Eye (tissue), 1 donor: ENCODE measurements at places on chromosomes 6 and 20.
A peak's percentile ranks its signal among the peaks of the same experiment; 100 is the strongest.

GRCh38 chr20:45032781-45033180 is 66.5 kb downstream of the STK4 start:
- no peak for DNase-seq

DNA sequence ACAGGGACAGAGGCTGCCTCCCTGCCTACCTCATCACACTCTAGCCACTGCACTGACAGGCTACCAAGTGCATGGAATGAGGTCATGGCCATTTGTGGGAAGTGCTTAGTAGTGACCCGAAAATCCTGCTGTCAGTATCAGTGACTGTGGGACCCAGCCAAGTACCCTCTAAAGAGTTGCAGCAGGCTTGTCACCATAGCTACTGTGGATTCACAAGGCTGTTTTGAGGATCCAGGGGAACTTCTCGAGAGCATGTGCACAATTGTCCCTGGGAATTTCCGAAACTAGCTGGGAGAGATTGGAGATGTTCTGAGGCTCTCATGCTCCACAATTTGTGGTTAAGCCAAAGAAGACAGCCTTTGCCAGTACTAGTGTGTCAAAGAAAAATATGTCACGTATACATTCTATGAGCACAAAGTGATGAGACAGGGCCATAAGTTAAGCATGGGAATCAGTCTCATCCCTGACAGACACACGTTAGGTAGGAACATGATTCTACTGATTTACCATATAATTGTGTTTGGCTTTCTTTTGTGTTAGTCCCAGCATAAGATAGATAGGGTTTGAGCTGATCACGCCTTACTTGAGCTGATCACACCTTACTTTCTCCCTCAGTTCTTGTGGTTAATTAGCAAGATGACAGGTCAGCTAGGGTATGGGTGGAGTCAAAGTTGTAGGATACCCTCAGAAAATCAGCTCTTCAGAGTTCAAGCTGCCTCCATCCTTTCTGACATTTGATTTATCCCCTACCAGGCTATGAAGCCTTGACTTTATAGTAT is 42.6 kb upstream of the TMEM170B start:
- peak; percentile 46 for DNase-seq

GRCh38 chr6:120826253-120826652 is 508.0 kb downstream of the TBC1D32 start:
- peak; percentile 70 for DNase-seq

DNA sequence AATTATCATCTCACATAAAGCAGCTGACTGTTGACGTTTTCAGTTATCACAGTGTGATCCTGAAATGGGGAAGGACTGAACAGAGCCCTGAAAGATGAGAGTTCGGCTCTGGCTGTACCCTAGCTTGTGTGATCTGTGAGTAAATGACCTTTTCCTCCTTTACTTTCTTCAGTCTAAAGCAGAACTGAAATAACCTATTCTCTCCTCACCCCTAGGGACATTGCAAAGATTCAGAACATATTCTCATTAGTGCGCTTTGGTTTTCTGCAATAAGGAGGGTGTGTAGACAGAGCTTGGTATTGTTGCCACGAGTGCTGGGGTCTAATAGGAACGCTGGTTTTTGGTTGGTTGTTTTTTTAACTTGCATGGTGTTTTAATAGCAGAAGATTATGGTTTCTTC is 16.7 kb downstream of the FARS2 start:
- no peak for DNase-seq

GRCh38 chr6:116761779-116762178 is 3.7 kb downstream of the FAM162B start:
- no peak for DNase-seq

GRCh38 chr6:151822252-151823111 is 15.0 kb downstream of the ESR1 start:
- DNase-seq = no peak

DNA sequence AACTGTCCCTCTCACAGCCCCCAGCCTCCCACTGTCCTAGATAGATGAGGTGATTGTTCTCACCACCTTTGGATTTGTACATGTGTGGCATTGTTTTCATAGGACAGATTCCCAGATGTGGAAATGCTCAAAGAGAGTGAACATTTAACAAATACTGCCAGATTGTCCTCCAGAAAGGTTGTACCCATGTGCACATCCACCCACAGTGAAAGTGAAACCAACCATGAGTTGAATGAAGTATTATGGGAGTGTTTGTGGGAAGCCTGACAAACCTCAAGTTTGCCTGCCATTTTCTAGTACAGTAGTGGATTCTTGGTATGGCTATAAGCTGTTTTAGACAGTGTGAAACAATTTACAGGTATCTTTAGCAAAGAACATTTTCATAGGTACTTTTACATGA is 42.7 kb downstream of the ANKRD6 start:
- DNase-seq = no peak

- peak; percentile 48 for DNase-seq
Measured at GRCh38 chr6:131858765-131859415, 51.1 kb downstream of the ENPP1 start.

GRCh38 chr6:18392346-18392877 is 5.3 kb downstream of the RNF144B start:
- DNase-seq = no peak

DNA sequence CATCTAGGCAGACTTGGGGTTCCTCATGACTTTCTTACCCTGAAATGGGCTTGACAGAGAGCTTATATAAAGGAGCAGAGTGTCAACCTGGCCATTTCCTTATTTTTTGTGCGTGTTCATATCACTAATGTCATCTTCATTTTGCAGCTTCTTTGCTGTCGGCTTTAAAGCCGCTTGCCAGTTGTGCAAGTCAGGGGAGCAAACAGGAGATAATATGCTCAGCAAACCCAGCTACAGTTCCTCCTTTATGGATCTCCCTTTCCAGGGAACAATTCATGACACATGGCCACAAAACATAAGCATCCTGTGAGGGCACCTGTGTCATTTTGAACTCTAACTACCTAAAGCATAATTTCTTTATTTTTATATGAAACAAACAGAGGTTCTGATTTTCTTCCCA is 6.5 kb upstream of the TUBB2B start:
- no peak for DNase-seq

DNA sequence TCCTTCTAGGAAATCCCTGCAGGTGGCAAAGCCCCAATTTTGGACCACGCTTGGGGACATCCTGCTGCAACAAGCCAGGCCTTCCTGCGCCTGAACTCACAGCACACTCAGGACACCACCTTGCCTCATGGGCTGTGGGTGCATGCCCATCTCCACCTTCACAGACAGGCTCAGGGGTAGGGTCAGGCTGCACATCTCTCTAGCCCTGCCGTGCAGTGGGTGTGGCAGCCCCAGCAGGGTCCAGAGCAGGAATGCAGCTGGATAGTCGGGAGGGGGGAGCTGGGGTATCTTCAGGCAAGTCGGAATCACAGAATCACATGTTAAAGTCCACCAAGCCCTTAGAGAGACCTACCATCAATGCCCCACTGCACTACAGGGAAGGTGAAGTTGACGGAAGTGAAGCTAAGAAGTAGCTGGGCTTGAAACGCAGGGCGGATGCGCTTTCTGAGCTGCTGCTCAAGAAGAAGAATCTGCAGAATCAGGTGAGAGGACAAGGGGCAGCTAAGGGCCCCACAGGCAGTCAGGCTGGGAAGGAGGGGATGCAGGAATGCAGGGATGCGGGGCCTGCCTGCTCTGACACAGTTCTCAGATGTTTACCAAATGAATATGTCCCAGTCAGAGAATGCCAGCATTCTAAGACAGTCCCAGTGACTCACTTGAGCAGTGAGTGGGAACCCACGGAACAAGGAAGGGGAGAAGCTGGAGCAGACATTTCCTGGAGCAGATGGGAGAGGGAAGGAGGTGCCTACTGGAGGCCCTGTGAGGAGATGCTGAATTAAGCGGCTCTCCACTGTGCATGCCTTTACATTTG is 11.3 kb downstream of the SERPINB6 start:
- no peak for DNase-seq

GRCh38 chr6:127205036-127205435 is 61.6 kb upstream of the RNF146 start:
- no peak for DNase-seq

DNA sequence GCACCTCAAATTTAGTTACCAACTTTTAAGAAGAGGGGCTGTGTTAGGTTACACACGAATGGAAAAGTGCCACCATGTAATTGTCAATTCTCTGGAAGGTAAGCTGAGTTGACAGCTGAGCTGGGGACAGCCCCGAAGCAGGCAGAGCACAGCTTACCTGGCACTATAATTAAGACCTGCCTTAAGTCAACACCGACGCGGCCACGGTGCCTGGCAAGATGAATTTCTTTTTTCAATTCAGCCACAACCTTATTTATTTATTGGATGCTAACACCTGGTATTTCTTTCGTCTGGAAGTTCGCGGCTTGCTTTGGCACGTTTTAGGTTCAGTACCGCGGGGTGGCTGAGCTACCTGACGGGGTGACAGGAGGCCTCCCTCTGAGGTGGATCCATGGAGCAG is 40.6 kb upstream of the NFATC2 start:
- DNase-seq = no peak

DNA sequence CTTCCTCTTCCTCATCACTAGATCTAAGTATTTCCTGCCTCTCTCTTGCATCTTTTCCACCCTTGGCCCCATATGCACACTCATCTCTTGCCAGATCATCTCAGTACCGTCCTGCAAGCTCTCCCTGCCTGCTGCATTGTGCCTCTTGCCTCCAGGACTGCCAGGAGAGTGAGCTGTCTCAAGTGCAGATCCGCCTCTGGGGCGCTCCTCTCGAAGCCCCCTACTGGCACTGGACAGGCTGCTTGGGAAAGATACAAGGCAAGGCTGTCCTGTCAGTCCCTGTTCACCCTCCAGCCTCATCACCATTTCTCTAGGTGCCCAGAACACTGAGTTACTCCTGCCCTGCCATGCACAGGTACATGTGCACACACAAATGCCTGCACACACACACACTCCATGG is 10.2 kb downstream of the SYNDIG1 start:
- no peak for DNase-seq

GRCh38 chr6:133705731-133706130 is 183.2 kb upstream of the TCF21 start:
- DNase-seq = no peak

GRCh38 chr6:14258695-14259593 is 141.4 kb downstream of the CD83 start:
- DNase-seq = peak; percentile 76

DNA sequence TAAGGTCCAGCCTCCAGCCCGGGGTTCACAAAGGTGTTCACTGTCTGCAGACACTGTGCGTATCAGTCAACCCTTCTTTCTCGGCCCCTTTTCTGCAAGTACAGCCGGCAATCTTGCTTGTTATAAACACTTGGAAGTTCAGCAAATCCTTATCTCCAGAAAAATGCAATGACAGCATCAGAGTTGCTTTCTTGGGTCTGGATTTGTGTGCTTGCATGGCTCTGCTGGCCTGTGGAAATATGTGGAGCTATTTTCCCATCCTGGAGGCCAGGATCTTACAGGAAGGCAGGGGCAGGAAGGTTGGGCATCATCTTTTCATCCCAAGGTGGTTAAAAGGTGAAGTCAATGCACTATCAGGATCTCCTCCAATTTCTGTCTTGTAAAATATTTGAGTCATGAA is 100.3 kb downstream of the SMOC2 start:
- no peak for DNase-seq

- DNase-seq = peak; percentile 58
Measured at GRCh38 chr6:112979830-112980229, 632.7 kb downstream of the RFPL4B start.

DNA sequence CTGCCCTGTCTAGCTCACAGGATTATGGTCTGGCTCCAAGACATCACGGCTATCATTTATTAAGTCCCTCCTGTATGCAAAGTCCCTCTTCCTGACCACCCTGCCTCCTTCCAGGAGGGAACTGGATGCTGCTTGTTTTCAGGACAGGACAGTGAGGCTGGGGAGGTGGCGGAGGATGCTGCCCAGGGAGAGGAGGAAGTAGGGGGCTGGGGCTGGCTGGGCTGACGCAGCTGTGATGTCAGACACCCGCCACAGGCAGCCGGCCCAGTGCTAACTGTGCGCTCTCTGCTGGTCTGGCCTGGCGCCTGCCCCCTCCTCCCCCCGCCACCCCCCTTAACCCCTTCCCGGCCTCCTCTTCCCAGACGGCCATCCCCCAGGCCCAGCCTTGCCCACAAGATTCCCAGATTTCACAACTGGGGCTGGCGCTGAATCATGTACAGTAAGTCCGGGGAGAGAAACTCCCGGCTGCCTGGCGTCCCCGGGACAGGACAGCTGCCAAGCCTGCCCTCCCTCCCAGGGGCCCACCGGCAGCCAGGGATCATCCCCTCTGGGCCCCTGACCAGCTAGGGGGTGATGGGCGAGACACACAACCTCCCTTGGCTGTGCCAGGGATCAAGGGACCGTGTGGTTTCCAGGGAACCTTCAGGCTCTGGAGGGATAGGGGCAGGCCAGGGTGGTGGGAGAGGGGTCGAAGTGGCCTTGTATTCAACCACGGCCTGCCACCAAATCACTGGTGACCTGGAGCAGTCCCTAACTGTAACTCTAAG is 118.1 kb downstream of the CEBPB start:
- peak; percentile 72 for DNase-seq

DNA sequence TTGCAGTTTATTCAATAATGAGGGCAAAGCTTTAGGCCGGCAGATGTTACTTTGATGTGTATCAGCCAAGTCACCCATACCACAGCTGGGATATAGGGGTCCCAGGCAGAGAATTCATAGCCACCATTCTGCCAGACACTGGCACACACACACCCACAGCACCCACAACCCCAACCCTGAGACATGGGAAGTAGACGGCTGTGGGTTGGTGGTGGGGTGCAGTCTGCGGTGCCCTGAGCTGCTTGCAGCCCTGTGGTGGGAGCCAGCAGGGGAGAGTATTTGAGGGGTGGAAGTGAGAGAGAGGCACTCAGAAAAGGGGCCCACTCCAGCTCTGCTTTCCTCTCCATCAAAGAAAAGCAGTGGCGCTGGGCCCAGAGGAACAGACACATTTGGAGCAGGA is 125.3 kb downstream of the FOXO3 start:
- DNase-seq = no peak

- peak; percentile 9 for DNase-seq
Measured at GRCh38 chr6:6405997-6406714, 85.7 kb upstream of the F13A1 start.

GRCh38 chr6:30500421-30501355 is 11.4 kb downstream of the HLA-E start:
- DNase-seq = no peak

DNA sequence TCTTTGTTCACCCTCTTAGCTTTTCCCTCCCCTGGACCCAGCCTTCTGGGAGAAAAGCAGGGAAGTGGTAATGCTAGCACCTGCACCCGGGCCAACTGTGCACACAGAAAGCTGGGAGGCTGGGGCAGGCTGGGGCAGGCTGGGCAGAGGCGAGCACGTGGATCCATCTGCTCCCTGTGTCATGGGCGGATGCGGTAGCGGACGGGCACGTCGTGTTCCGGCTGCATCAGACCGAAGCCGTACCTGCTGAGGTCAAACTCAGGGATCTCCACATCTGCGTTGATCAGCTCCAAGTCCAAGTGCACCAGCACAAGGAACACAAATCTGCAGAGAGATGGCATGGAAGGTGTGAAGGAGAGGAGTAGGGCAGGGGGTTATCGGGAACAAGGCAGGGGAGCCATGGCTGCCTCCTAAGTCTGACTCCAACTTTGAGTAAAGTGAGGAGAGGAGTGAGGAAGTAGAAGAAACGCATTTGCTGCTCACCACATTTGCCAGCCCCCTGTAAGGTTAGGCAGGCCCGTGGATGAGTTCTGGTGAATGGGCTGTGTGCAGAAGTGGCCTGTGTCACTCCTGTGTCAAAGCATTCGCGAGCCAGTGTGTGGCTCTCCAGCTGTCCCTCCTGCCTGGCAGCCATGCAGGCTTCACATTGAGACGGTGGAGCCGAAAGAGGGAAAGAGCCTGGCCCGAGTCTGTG is 25.4 kb upstream of the KCNB1 start:
- DNase-seq = no peak

- DNase-seq = no peak
Measured at GRCh38 chr6:108738684-108739416, 109.4 kb upstream of the ARMC2 start.
